ENCODE measurements at places on chromosomes 1 and 21.

GRCh38 chr1:51630922-51631321 is 14.0 kb downstream of the OSBPL9 start:
- DNase-seq, result no peak

GRCh38 chr1:81209461-81209860 is 591.3 kb upstream of the ADGRL2 start:
- DNase-seq, result no peak

GRCh38 chr1:171741872-171742576 is at the start of gene VAMP4:
Gene VAMP4, minus strand, starts transcription at chr1:171742065. Its CDS starts 3,651 bp downstream, at chr1:171738414.
- DNase-seq, result peak; percentile 83

DNA sequence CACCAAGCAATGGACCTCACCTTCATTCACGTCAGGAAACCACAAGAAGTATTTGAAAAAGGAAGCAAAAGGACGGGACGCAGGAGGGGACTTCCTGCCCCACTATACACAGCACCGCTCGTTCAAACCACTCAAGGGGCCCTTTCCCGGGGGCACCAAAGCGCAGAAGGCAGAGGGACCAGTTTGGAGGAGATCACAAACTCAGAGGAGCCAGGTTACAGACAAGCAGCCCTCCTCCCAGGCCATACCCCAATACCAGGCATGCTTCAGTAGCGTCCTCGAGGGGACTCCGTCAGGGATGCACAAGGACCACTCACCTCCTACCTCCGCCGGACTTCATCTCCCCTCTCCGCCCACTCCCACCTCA is 685 bp downstream of the CRTC2 start:
- DNase-seq, result no peak

DNA sequence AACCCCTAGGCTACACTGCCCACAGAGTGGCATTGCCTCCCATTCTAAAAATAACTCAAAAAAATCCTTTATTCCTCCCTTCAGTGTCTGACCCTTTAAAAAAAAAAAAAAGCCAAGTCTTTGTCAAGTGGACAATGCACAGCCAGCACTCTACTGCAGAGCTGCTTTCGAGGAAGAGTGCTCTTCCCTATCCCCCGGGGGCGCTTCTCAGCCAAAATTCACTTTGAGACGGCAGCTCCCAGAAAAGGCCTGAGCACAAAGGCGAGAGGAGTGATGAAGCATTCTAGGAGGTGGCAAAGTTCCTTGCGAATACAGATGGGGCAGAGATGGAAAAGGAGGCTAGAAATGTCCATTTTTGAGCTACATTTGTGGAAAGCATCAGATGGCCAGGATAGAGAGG is 23.3 kb downstream of the EPHA10 start:
- no peak for DNase-seq

- DNase-seq, result no peak
Measured at GRCh38 chr21:37251294-37251634, 15.9 kb downstream of the VPS26C start.

Measured in hippocampal formation (tissue), 2 donors.